ENCODE measurements at places on chromosomes 1 and 21.

GRCh38 chr21:46517361-46517760 lies 58.7 kb downstream of the DIP2A start:
- DNase-seq, result no peak

GRCh38 chr1:48005253-48006117 lies 8.3 kb upstream of the TRABD2B start:
- DNase-seq, result no peak

DNA sequence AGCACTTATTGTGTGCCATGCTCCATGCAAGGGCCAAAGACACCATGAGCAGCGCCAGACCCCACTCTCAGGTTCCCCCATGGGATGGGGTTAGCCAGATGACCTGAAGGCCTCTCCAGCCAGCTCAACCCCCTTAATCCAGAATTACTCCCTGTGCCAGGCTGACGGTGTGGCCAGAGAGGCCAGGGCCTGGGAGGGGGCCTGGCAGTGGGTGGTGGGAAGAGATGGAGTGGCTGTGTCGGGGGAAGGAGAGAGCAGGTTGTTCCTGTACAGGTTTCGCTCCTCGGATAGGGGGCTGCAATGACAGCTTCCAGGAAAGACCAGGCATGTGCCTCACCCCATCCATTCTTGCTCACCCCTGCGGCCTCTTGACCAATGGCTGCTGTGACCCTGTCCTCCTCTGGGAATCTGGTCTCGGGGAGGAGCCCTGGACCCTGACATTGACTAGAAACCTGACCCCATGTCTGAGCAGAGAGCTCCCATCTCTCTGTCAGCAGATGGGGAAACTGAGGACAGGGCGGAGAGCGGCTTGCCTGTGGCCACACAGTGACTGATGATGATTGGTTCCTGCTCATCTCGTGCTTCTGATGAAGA lies 345.3 kb downstream of the MATN1 start:
- DNase-seq, result no peak

GRCh38 chr1:64936956-64937355 lies 29.4 kb downstream of the JAK1 start:
- no peak for DNase-seq

GRCh38 chr21:43315244-43316137 lies 111.4 kb downstream of the SIK1 start:
- DNase-seq, result no peak

GRCh38 chr1:195236991-195237889 lies 1371.0 kb downstream of the KCNT2 start:
- DNase-seq, result no peak

- no peak for DNase-seq
Measured at GRCh38 chr1:79585801-79586200, 579.3 kb upstream of the ADGRL4 start.

- peak; percentile 97 for DNase-seq
Measured at GRCh38 chr1:156212833-156213643, at the start of gene PMF1. Gene PMF1 (plus strand): TSS chr1:156213007. CDS start chr1:156213016, 9 bp downstream.

- no peak for DNase-seq
Measured at GRCh38 chr1:201707656-201708055, 121.3 kb upstream of the IPO9 start.

DNA sequence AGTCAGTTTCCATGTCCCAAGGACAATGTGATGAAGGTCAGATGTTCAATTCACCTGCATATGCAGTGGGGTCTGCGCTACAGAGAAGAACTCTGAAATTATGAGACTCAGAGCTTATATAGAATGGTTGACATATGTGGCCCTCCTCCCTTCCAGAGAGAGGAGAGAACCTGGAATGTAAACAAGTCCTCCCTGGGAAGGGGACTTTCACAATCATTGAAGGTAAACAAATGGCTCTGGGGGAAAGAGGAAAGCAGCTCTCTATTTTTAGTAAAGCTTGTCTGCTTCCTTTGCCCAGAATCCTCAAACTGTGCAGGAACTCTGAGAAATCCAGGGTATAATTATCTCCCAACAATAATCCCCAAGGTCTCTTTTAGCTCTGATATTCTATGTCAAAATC lies 9.8 kb downstream of the OVGP1 start:
- DNase-seq, result no peak

GRCh38 chr1:167912294-167912693 lies 1.6 kb downstream of the ADCY10 start:
- no peak for DNase-seq

DNA sequence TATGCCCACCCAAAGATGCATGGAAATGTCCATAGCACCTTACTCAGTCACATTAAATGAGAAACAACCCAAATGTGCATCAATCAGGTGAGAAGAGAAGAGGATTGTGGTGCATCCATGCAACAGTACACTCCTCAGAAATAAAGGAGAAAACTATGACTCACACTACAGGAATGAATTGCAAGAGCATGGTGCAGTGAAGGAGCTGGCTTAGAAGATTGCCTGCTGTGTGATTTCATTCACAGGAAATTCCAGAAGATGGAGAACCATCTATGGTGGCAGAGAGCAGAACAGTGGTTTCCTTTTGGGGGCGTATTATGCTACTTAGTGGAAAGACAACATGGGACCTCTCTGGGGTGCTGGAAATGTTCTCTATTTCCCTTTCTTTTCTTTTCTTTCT lies 278.6 kb upstream of the AJAP1 start:
- DNase-seq, result no peak

DNA sequence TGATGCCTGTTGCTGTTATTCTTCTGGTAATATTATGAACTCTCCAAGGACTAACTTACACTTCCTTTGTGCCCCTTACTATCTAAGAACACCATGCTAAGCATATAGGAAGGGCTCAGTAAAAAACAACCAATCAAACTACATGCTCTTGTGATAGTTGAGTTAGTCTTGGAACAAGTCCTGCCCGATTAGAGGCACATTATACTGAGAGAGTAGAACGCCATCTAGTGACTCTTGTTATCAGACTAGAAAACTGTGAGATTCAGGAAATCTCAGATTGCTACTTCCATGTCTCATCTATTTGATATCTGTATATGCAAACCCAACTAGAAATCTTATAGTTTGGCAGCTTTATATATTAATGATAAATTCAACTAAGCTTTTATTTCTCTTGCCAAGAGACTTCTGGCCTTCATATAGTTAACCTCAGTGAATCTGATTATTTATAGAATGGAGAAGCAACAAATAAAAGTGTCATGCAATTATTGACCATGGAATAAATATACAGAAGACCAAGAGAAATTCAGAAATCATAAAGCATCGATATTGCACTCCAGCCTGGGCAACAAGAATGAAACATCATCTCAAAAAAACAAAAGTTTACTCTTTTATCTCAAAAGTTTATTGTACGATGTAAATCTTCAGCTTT lies 7.8 kb upstream of the SRRM1 start:
- no peak for DNase-seq

GRCh38 chr1:30378991-30379581 lies 344.3 kb downstream of the MATN1 start:
- no peak for DNase-seq

DNA sequence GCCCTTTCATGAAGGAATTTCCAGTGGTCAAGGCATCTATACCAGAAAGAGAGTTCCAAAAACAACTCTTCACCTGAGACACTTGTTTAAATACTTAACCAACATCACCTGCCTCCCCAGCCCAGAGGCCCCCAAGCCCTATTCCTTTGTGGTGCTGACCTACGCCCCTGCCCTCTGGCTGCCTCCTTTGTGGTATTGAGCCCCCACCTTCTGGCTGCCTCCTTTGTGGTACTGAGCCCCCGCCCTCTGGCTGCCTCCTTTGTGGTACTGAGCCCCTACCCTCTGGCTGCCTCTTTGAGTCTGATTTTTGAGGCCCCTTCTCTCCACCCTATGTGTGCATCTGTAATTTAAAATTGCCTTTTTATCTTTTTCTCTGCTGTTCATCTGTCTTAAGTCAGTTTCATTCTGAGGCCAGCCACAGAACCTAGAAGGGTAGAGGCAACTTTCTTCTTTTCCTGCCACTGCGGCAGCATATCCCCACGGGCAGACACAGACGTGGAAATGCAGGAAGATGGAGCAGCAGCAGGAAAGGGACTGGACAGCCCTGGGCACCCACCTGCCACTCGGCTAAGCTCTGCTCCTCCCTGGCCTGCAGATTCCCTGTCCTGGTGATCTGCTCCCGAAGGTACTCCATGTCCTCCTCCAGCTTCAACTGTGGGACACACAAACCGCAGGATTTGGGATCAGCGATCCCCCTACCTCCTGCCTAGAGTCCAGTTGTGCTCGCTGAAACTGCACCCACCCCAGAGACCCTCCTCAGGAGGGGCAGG lies 3.2 kb downstream of the TRIM17 start:
- DNase-seq, result no peak

GRCh38 chr1:67463298-67463955 lies 33.2 kb upstream of the SERBP1 start:
- DNase-seq, result no peak

- no peak for DNase-seq
Measured at GRCh38 chr1:13829152-13829769, 129.3 kb downstream of the PRDM2 start.

GRCh38 chr1:220966041-220966440 lies 86.8 kb downstream of the HLX start:
- DNase-seq, result peak; percentile 52

DNA sequence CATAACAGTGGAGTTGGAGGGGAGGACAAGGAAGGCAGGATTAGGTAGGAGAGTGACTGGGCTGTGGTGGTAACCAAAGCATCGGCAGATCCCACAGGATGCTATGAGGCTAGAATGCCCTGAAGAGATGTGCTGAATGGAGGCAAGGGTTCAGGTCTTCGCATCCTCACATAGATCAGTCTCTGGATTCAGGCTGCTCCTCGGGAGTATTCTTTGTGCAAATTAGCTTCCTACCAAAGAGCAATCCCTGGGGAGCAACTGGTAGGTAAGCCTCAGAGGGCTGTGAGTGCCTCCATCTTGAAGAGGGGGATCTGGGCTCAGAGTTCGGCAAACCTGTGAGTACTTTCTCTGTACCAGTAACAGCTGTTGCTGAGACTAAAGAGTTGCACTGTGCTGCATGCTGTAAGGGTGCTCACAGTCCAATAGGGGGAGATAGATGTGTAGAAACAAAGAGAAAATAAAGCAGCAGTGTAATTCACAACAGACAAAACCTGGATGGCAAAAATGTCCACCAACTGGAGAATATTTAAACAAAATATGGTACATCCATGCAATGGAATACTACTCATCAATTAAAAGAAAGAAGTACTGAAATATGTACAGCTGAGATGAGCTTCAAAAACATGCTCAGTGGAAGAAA lies 322.4 kb upstream of the DEPDC1 start:
- no peak for DNase-seq

GRCh38 chr1:168686666-168687065 lies 42.3 kb downstream of the DPT start:
- no peak for DNase-seq

DNA sequence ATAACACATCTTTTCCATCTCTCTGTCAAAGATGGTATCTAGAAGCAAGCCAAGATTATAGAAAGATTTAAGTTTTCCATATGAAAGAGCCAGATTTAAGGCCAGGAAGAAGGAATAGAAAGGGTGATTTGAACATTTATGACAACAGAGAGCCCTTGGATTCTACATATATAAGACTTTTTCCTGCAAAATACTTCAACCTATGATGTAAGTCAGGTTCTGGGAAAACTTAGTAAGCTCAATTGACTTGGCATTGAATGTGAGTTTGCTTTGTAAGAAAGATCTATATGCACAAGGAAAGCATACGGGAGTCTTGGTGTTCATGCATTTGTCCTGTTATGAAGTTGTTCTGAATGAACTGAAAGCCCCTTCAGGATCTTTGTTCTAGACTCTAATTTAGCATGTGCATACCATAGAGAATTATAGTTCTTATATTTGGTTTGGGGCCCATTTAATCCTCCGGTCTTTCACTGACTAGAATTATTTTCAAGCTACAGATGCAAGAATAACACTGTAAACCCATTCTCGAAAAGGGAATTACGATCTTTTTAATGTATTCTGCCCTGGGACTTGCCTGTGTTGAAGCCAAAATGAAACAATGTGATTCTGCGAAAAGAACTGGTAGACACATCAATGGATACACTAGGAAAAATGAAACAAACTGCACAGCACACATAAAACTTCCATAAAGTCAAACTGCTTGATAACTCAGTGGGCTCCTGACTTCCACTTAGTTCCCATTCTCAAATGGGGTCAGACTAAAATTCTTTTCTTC lies 152.8 kb downstream of the DISP1 start:
- no peak for DNase-seq

DNA sequence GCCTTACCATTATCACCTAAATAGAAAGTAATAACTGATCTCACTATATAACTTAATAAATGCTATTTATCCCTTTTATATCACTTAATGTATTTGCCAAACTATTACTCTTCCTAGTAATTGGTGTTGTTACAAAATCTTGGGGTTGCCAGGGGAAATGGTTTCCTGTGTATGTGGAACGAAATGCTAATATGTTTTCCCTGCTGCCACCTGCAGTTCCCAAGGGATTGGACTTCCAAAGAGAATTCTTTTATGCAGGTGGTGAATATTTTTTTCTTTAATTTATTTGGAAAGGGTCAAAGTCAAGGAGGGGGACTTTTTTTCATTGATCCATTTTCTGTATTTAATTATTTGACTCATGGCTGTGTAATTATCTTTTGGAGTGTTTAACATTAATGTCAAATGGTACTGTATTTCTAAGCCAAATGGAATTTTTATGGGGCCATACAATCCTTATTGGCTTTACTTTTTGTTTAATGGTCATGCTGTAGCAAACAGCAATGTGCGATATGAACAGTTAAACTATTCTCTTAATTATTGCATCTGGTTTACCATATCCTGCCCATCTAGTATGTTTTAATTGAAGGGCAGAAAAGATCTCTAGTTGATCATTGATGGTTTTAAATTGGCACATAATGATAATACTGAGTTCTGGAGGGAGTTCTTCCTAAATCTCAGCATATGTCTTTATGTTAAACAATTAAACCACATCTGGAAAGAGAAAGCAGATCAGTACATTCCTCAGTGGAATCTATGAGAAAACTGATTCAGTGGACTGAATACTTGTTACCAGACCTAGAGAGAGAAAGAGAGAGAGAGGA lies 486.3 kb downstream of the TTLL7 start:
- DNase-seq, result no peak

GRCh38 chr1:78081980-78082860 lies 36.5 kb downstream of the GIPC2 start:
- DNase-seq, result no peak

DNA sequence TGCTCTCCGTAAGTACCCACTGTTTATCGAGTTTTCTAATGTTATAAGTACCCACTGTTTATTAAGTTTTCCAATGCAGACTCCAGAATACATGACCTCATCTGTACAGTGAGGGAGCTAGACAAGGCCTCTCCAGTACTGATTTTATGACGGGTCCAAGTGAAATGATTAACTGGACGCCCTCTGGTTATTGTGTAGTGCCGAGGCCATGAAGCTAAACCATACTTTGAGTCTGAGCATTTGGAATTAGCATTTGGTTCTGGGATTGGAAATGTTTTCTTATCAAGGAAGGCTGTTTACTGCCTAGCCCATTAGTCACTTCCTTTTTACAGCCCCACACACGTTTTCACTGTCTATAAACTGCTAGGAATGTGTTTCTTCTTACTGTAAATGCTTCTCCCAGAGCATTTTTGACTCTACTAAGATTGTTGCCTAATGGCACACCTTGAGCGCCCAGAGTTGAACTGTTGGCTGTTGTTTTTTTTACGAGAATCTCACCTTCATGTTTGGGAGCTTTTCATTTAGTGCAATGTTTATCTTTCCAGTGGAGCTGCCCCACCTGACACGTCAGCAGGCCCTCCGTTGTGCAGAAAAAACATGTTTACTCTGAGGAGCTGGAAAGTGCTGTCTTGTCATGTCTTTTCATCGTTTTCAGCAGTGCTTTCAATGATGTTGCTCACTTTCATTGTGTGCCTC lies 26.9 kb downstream of the SPATA46 start:
- peak; percentile 46 for DNase-seq

GRCh38 chr1:165512816-165513215 lies 31.0 kb upstream of the LRRC52 start:
- no peak for DNase-seq
